Calu3 (cell line): ENCODE measurements at places on chromosomes 5 and 9. TPM values are rescaled to one million over a fixed set of nuclear protein-coding genes. Genes with fewer than 3 reads are reported as not detected.

DNA sequence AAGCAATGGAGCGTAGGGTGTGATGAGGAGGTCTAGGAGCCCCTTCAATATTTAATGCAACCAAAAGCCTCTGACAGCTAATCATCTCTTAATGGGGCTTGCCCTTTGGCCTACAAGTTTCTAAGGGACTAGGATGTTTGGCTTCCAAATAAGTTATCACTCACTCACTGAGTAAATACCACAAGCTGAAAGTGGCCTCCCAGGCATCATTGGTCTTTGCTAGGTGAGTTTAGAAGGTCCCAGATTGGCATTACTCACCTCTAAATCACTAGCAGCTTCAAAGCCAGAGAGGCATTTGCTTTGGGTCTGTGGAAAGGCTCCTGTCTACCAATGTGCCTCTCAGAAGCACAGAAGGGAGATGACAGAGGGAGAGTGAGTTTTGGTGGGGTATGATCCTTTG, 344.2 kb downstream of the NTRK2 start:
- peaks cover 29% of the 10 kb centered on the region for H3K4me1 ChIP-seq
- no peaks in the 10 kb centered on the region for H3K36me3 ChIP-seq
- DNase-seq: no peak
- no peak overlapping the region for H3K27ac ChIP-seq
- no peak overlapping the region for H3K4me3 ChIP-seq

GRCh38 chr5:139021346-139021745, 146.2 kb upstream of the LRRTM2 start:
- H3K27ac ChIP-seq: no peak overlapping the region
- H3K27me3 ChIP-seq: no peaks in the 10 kb centered on the region
- no peak for DNase-seq
- no peaks in the 10 kb centered on the region for H3K36me3 ChIP-seq
- H3K4me3 ChIP-seq: no peak overlapping the region
- peaks cover 2% of the 10 kb centered on the region for H3K4me1 ChIP-seq

DNA sequence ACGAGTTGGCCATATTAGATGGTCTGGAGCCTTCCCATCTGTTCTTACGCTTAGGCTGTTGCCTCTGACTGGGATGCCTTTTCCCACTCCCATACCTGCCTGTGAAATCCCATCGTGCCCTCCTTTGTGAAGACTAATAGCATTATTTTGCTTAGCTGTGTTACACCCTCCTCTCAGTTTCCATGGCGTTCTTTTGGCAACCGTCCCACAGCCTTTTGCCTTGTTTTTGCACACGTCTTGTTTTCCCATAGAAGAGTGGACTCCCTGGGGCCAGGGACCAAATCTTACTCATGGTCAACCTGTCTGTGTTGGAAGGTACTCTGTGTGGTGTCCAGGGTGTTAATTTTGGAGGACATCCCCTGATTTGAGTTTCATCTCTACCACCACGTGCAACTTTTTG, 242.1 kb downstream of the HSPA4 start:
- no peak overlapping the region for H3K27ac ChIP-seq
- no peak overlapping the region for H3K4me3 ChIP-seq
- no peaks in the 10 kb centered on the region for H3K4me1 ChIP-seq
- peaks cover 11% of the 10 kb centered on the region for H3K27me3 ChIP-seq

DNA sequence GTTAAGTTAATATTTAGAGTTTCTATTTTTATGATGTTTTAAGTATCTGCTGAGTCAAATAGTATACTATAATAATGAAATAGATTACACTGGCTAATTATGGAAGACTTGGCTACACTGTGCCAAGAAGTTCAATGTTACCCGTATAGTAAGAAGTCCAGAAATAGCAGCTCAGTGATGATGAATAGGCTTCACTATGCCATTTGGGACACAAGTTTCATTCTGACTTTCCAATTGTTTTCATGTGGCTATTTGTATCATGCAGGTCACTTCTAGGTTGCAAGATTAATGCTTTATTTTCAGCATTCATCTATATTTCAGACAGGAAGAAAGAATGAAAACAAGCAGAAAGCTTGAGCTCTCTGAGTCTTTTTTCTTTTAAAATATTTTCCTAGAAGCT, 194.5 kb upstream of the RIOK2 start:
- H3K4me3 ChIP-seq: no peak overlapping the region
- H3K27me3 ChIP-seq: no peaks in the 10 kb centered on the region
- DNase-seq: no peak
- H3K36me3 ChIP-seq: no peaks in the 10 kb centered on the region

DNA sequence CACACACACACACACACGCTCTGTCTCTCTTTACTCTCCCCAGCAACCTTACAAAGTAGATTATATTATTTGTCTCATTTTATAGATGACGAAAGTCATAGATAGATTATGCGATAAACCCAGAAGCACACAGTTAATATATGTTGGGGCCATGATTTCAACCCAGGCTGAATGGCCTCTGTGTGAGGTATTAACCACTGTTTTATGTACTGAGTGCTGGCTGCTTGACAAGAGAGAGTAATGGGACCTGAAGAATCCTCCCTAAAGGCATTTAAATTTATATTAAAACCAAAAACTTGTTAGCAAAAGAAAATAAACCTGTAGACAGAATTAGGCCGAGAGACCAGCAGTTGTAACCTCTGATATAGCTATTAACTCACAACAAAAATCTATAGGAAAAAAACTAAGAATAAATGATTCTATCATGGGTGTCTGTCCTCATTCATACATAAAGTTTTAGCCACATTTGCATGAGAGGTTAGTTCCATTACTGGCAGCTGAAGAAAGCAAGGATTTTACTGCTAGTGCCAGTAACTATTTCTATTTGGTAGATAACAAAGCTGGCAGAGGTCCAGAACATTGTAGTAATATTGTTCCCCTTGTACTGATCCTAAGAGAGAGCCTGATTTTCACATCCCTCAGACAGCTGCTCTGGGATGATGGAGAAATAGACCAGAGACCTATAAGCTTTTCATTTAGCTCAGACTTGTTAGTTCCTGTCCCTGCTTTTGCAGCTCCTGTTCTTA, 250.9 kb downstream of the ADGRV1 start:
- no peak overlapping the region for H3K4me3 ChIP-seq
- no peaks in the 10 kb centered on the region for H3K27me3 ChIP-seq
- DNase-seq: no peak
- H3K36me3 ChIP-seq: no peaks in the 10 kb centered on the region
- H3K27ac ChIP-seq: no peak overlapping the region
- H3K4me1 ChIP-seq: no peaks in the 10 kb centered on the region

The DCTN4 gene
- total RNA-seq: 51.9 and 54.1 TPM in 2 replicates

The C5orf15 gene
- total RNA-seq: 104 TPM in 2 replicates

The EIF4EBP3 gene
- total RNA-seq: 14.1 and 18.8 TPM in 2 replicates

The TAF11L5 gene
- not detected in 2 replicates for total RNA-seq
